ENCODE measurements at places on chromosomes 6 and 20.
A peak's percentile ranks its signal among the peaks of the same experiment; 100 is the strongest.

GRCh38 chr6:107819964-107820337 is 4.2 kb downstream of the SCML4 start:
- no peak for DNase-seq

DNA sequence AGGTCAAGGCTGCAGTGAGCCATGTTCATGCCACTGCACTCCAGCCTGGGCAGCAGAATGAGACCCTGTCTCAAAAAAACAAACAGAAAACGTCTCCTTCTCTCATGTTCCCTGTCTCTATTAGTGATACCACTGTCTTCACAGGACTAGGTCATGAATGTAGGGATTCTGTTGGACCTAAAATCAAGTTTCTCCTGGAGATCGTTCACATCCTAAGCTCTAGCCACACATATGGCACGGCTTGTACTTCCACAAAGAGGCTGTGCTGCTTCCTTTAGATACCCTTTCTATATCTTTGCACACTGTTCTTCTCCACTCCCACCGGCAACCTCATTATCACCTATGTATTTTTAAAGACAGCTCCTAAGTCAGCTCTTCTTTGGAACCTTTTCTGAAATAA is 96.5 kb downstream of the ADGRG6 start:
- no peak for DNase-seq

GRCh38 chr6:147586044-147586443 is 77.6 kb downstream of the SAMD5 start:
- no peak for DNase-seq

- no peak for DNase-seq
Measured at GRCh38 chr20:872855-873520, 39.5 kb downstream of the FAM110A start.

- DNase-seq = no peak
Measured at GRCh38 chr20:45416917-45417316, 976 bp downstream of the PIGT start.

GRCh38 chr6:137036566-137037300 is 8.0 kb downstream of the IL20RA start:
- DNase-seq = no peak

- no peak for DNase-seq
Measured at GRCh38 chr6:142400495-142400894, 98.7 kb downstream of the ADGRG6 start.

DNA sequence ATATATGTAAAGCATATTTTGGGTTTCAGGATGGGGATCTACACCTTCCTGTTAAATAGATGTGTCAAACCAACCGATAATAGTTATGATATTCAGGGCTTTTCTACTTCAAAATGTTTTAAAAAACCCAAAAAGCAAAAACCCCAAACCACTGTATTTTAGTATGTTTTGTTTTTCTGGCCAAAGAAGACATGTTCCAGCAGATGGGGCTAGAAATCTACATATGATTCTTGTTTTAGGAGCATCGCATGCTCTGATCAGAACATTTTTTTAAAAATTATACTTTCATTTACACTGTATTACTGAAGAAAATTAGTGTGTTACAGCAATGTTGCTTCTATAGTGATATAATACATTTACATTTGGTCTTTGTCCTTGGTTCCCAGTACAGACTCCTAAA is 11.0 kb downstream of the RMND1 start:
- DNase-seq = no peak

- no peak for DNase-seq
Measured at GRCh38 chr20:44728801-44729443, 13.8 kb downstream of the CCN5 start.

GRCh38 chr6:14819840-14820420 is 425.9 kb upstream of the JARID2 start:
- DNase-seq = no peak

DNA sequence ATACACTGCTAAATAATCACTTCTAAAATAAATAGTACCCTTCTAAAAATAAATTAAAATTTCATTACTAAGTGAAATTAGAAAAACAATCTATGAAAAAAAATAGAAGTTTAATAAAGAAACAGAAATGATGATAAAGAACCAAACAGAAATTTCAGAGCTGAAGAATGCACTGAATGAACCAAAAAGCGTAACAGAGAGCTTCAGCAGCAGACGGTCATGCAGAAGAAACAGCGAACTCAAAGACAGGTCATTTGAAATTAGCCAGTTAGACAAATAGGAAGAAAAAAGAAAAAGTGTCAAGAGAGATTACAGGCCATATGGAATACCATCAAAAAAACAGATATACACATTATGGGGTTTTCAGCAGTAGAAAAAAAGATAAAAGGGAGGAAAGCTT is 706.7 kb downstream of the TBC1D32 start:
- no peak for DNase-seq

DNA sequence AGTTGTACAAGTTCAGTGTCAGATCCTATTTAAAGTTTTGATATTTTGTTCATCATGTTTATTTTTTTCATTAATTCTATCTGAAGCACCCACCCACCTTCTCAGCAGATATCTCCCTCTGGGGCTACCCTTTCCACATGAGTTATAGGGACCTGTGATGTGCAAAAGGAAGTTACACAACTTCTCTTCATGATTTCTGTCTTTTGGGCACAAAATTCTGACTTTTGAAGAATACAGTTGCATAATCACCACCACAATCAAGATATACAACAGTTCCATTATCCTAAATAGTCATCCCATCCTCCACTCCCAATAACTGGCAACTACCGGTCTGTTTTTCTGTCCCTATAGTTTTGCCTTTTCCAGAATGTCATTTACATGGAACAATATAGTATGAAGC is 13.8 kb upstream of the FUCA2 start:
- no peak for DNase-seq

DNA sequence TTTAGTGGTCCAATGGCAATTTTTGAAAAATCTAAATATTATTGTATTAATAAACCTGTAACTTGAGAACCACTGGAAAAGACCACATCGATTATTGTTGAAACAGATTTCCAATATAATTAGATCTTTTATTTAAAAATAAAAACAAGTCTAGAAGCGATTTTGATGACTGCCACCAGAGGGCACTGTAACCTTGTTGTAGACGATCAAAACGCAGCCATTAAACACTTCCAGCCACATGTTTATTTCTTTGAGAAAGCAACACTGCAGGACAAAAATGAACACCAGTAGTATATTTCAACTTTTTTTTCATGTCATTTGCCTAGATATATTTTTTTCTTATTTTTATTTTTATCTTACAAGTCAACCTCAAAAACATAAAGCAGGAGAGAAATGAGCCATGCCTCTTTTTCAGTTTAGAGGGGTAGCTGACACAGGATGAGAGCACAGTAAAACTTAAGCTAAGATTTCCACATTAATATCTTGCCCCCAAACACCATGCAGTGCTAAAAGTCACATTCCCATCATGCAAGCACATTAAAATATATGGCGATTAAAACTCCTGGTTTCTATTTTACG is 115.4 kb downstream of the OPRM1 start:
- DNase-seq = peak; percentile 58

GRCh38 chr20:24334830-24335229 is 134.6 kb upstream of the SYNDIG1 start:
- no peak for DNase-seq

- DNase-seq = no peak
Measured at GRCh38 chr6:34901930-34902329, 12.9 kb downstream of the ANKS1A start.

DNA sequence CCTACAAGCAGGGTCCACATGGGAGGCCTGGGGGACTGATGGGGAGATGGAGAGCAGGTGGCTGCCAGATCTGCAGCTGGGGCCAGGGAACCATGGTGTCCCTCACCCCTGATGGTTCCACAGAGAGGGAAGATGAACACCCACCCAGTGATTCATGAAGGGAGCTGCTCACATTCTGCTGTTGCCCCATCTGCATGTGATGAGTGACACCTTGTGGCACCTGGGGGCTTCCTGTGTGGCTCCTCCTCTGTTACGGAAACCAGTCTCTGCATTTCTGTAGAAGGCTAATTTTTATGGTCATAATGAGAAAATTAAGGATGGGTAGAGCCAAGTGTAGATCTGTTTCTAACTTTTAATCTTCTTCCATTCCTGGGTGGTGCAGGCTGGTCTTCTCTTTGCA is 217.1 kb downstream of the SMOC2 start:
- no peak for DNase-seq

- no peak for DNase-seq
Measured at GRCh38 chr6:156423829-156424228, 353.3 kb upstream of the ARID1B start.

GRCh38 chr6:42200035-42200434 is 5.3 kb upstream of the GUCA1B start:
- no peak for DNase-seq

- DNase-seq = no peak
Measured at GRCh38 chr6:1679688-1680068, 70.0 kb downstream of the FOXC1 start.

- no peak for DNase-seq
Measured at GRCh38 chr6:108612852-108613251, 52.1 kb downstream of the FOXO3 start.

DNA sequence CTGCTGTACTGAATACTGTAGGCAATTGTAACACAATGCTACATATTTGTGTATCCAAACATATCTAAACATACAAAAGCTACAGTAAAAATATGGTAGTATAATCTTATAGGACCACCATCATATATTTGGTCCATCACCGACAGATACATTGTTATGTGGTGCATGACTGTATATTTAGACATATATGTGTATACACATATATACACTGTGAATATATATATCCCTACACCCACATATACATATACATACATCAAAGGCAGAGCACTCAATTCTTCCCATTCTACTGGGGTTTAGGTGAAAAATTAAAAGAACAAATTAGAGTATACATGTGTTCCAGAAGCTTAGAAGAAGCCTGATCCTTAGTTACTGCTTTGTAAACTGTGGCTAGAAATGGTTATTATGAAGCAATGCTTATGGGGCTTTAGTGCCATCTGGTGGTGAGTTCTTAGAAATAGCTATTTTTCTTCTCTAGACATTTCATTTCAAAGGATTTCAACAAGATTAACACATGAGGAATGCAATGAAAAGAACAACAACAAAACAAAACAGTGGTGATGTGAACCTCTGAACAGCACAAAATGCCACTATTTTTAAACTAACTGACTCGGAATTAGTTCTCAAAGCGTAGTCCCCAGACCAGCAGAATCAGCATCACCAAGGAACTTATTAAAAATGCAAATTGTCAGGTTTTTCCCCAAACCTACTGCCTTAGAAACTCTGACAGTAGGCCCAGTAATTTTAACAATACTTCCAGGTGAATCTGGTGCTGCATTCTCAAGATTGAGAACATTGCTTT is 38.0 kb downstream of the PKHD1 start:
- DNase-seq = no peak

- no peak for DNase-seq
Measured at GRCh38 chr6:169857343-169858292, 106.2 kb downstream of the ERMARD start.

GRCh38 chr6:97023982-97024381 is 99.5 kb downstream of the KLHL32 start:
- DNase-seq = no peak

GRCh38 chr20:32004963-32005362 is 5.3 kb upstream of the CCM2L start:
- DNase-seq = no peak

DNA sequence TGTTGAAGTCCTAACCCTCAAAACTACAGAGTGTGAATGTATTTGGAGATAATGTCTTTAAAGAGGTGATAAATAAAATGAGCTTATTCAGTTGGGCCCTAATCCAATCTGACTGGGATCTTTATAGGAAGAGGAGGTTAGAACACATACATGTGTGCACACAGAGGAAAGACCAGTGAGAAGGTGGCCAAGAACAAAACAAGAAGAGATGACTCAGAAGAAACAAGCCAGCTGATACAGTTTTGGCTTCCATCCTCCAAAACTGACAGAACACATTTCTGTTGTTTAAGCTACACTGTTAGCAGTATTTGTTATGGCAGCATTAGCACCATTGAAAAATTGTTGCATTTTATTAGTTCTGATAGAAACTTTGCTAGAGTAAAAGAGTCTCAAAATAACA is 609.3 kb upstream of the IMPG1 start:
- no peak for DNase-seq
